T-helper 2 cell (primary cell): ENCODE measurements at places on chromosomes 13 and 19.

DNA sequence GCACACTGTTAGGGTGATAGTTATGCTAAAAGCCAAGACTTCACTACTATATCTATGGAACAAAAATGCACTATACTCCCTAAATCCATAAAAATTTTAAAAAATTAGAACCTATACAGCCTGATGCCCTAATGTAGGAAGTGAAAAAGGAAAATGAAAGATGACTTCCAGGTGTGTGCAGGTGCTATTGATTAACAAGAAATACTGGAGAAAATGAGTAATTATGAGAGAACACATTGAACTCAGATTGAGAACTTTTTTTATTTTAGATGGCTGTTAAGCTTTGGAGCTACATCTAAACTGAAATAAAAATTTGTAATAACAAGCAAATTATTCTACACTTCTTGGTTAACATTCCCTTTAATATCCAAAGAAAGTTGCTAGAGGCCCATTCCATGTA is 1015.7 kb downstream of the PCDH9 start:
- no peak for DNase-seq

- no peak for DNase-seq
Observed at GRCh38 chr13:26320766-26321165, 66.8 kb downstream of the CDK8 start.

DNA sequence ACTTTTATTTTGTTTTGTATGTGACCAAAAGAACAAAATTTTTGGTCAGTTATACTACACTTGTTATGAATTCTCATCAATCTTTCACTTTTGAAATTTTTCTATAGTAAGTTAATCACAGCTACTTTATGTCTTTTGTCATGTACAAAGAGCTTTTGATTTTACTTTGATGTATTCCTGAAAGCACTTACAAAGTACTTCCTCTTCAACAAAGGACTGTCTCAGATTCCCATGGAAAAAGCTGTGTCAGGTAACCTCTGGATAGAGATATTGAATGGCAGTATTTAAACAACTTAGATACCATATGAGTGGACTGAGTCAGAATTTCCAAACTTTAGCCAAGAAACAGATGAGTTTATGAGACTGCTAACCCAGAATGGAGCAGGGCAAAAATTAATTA is 689.3 kb upstream of the ATXN8OS start:
- no peak for DNase-seq

DNA sequence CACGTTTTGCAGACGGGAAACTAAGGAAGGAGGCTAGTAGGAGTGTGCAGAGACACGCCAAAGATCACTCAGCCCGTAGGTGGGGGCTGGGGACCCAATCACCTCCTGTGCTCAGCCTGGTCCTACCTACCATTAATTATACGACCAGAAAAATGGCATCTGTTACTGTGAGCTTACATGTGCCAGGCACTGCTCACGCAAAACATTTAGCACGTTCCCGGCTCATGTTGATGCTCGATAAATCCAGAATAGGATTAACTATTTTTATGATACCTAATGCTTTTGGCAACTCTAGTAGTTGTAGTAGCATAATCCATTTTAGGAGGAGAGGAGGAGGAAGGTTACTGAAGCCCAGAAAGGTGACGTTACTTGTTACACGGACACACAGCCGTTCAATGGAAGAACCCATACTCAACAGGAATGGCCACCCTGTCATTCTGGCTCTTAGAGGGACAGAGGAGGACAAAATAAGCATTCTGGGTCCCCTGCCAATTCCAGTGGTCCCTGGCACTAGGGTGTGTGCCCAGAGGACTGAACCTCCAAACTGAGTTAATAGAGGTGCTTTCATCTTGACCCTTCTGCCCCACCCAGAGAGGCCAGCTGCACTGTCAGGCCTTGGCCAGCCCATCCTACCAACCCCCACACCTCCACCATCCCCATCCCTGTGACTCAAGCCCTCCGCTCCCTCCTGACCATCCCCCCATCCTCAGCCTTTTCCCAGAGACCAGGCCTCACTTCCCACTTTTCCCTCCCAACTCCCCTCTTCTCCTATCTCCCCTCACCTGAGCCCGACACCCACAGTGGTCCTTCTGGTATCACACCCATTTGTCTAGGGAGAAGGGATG is 5.0 kb upstream of the EML2 start:
- DNase-seq: no peak

DNA sequence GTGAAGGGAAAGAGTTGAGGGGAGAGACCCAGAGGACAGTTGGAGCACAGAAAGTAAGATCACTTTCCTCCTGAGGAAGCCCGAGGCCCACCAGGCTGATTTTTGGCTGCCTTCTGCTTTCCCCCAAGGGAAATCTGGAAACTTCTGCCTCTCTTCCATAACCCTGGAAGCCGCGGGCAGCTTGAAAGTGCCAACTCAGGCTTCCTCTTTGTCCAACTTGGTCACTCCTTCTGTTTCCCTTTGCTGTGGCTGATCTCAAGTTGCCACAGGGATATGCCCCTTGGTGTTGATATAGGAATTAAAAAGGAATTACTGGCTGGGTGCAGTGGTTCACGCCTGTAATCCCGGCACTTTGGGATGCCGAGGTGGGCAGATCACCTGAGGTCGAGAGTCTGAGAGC is 5.7 kb upstream of the CD70 start:
- DNase-seq: no peak

GRCh38 chr19:45456500-45456815 is 11.3 kb upstream of the FOSB start:
- DNase-seq: no peak

DNA sequence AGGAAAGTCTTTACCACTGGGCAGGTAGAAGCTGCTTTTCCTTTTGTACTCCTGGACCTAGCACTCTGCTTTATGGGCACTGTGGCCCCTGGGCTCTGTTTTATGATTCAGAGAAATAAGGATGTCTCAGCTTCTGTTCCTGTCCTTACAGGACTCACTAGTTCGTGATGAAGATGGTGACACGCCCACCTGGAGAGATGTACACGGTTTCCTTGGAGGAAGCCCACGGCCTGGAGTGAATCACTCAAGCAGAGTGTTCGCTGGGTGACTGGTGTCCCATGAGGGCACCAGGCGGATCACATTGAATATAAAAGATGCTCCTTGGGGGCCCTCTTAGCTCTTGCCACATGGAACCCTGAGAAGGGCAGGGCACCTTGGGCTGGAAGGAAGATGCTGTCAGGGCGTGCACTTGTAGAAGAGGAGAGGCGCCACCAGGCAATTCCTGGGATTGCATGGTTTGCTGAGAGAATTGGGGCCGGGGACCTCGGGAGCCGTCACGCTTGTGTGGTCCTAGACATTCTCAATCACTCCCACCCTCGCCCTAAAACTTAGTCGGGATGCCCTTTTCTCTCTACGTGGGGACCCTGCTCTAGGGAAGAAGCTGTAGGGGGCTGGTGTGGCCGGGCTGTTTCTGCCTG is 202.6 kb downstream of the TSHZ3 start:
- no peak for DNase-seq

- DNase-seq: no peak
Observed at GRCh38 chr13:105219651-105220050, 1315.8 kb downstream of the EFNB2 start.

GRCh38 chr13:34944274-34944634 is 2.2 kb downstream of the NBEA start:
- DNase-seq: no peak

GRCh38 chr19:45419396-45419795 is 4.3 kb downstream of the ERCC1 start:
- DNase-seq: no peak

- no peak for DNase-seq
Observed at GRCh38 chr13:86185636-86186035, 386.4 kb upstream of the SLITRK6 start.

DNA sequence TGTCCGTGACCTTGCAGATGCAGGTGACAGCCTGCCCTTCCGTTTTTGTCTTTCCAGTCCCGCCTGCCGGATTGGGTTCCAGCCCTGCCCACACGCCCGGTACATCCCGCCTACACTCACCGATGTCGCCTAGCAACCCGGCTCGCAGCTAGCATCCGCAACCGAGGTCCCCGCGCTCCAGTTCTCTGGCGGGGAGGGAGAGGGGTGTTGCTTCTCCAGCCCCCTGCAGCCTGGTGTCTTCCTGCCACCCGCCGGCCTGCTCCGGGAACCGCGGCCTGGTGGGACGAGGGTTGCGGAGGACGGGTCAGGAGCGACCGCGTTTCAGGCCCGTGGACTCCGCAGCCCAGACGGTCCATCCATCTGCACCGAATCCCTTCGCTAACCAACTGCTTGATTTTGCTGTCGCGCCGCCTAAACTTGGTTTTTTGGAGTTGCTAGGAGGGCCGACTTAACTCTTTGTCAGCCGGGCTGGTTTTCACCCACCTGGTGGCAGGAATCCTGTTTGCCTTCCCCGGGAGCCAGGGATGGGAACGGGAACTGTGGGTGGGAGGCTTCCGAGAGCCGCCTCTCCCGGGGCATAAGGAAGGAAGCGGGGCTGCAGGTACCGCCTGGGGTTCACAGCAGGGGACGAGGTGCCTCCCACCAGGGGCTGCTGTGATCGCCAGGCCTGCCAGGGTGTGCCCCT is 15.4 kb upstream of the MATK start:
- DNase-seq: peak; percentile 53

DNA sequence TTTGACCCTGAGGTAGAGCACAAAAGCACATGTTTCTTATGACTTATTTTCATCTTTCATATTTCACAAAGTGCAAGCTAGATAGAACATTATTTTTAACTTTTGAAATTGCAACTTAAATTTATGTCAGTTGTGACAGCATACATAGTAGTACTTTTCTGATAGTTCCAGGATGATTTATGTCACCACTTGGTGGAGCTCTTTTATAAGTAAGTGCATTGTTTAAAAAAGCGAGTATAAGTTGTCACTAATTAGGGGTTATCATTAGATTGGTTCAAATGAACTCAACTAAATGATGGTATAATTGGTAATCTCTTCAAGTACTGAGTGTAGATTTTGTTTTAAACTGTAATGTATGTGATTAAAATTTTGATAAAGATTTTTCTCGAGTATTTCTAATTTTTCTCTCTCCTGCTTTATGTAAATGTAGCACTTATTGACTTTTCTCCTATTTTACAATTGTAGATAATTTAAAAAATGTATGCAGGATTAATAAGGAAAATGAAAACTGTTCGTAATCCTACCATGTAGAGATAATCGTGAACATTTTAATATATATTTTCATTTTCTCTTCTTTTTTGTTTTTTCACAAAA is 31.1 kb downstream of the RB1 start:
- no peak for DNase-seq

GRCh38 chr19:38649305-38650171 is 2.1 kb downstream of the ACTN4 start:
- DNase-seq: no peak

DNA sequence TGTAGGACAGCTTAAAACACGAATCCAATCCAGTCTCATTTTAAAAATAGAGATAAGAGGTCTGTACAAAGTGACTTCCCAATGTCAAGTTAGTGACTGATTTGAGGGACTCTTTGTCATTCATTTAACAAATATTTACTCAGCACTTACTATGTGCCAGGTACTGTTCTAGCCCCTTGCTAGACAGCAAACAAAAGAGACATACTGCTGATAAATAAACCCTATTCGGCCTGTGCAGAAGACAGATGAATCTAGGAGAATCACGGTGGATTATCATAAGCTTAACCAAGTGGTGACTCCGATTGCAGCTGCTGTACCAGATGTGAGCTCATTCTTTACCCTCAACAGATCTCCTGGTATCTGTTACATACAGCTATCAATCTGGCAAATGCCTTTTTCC is 6.4 kb upstream of the ELF1 start:
- no peak for DNase-seq

DNA sequence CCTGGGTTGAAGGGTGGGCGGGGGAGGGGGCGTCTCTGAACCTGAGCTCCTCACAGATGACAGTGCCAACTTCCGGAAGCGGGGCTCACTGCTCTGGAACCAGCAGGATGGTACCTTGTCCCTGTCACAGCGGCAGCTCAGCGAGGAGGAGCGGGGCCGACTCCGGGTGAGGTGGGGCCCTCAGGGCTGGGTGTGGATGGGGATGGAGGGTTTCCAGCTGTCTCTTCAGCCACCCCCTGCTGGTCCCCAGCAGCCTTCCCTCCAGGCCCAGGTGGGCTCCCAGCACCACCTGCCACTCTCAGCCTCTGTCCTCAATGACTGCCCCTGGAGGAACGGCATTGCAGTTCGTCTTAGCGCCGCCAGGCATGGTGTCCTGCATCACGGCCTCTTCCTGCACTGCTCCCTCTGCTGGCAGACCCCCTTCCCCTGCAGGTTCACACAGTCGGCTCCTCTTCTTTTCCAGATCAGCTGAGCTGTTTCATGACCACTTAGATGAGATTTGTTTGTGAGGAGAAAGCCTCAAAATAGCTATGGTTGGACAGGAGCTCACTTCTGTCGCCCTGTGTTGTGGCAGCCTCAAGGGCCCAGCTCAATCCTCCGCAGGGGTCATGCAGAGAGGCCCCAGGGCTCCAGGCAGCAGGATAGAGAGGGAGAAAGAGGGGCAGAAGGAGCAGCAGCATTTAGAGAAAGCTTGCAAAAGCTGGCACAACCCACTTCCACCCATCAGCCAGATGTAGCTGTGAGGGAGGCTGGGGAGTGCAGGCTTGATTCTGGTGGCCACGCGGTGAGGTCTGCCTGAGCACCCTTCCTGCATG is 2.5 kb upstream of the GARIN5A start:
- DNase-seq: no peak

DNA sequence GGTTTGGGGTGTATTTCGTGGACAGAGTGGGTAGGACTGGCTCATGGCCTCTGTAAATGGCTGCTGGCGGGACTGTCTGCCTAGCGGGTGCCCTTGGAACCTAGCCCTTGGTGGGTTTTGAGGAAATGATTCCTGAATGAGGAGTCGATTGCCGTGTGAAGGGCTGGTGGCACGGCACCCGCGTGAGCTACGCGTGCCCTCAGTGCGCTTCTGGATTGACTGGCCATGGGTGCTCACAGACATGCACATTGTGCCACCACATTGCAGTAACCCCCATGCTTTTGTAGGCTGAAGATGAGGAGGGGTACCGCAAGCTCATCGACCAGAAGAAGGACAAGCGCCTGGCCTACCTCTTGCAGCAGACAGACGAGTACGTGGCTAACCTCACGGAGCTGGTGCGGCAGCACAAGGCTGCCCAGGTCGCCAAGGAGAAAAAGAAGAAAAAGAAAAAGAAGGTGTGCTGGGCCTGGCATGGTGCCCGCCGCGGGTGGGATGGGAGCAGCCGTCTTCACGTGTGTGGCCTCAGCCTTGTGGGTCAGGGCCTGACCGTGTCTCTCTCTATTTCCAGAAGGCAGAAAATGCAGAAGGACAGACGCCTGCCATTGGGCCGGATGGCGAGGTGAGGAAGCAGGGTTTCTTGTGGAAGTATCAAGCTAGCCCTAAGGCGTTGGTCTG is 35.2 kb downstream of the SMARCA4 start:
- no peak for DNase-seq
